NCI-H1105 (cell line): ENCODE measurements at places on chromosomes 3 and 15.

- no peak for DNase-seq
Measured at GRCh38 chr15:45180648-45181436, 6.9 kb downstream of the SHF start.

- DNase-seq: no peak
Measured at GRCh38 chr3:15283702-15284101, 48.7 kb downstream of the SH3BP5 start.

DNA sequence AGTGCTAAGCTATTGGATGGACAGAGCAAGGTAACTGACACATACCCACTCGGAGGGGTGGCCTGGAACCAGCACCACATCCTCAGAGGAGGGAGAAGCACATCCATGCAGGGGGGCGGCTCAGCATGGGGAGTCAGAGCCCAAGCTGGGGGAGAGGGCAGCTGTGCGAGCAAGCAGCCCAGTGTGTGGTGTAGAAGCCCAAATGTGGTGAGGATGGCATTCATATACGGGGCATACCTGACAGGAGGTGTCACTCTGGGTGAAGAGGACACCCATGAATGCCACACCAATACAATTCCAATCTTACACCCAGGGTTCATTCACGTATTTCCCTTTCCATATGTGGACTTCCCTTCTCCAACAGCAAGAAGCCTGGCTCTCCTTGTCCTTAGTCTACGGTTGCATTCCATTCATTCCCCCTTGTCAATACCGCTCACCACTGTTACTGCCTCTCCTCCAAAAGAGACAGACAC lies 58.7 kb upstream of the ACAN start:
- no peak for DNase-seq

GRCh38 chr15:79973456-79974195 lies 2.6 kb upstream of the BCL2A1 start:
- DNase-seq: no peak

GRCh38 chr3:150779402-150779858 lies 16.5 kb upstream of the SIAH2 start:
- no peak for DNase-seq
